ENCODE measurements at places on chromosomes 5 and 9. TPM values are rescaled to one million over a fixed set of nuclear protein-coding genes. Genes with fewer than 3 reads are reported as not detected.

Gene NUDCD2
- polyA plus RNA-seq = 7.7 TPM

Gene SYK
- polyA plus RNA-seq = 11.5 TPM

Gene SKP2
- polyA plus RNA-seq = 5.0 TPM

Gene SELENOP
- polyA plus RNA-seq = 44.5 TPM

Gene AMACR
- polyA plus RNA-seq = 6.8 TPM

Gene CCNG1
- polyA plus RNA-seq = 185 TPM

Gene SPINK7
- polyA plus RNA-seq = 1.6 TPM

Gene CDH12
- polyA plus RNA-seq = not detected

Gene PAEP
- polyA plus RNA-seq = not detected

Gene UBE2QL1
- 0.43 TPM for polyA plus RNA-seq

Gene PLCXD3
- 2.8 TPM for polyA plus RNA-seq

Gene CD14
- polyA plus RNA-seq = 115 TPM

Gene BHMT
- 0.05 TPM for polyA plus RNA-seq

Gene FBXL7
- polyA plus RNA-seq = 9.4 TPM

Gene TAF1L
- polyA plus RNA-seq = not detected

Gene GLRA1
- not detected for polyA plus RNA-seq

Gene IFNA6
- not detected for polyA plus RNA-seq

Gene DRD1
- 2.1 TPM for polyA plus RNA-seq

- DNase-seq = no peak
Observed at GRCh38 chr9:71025728-71026127, 95.7 kb downstream of the TRPM3 start.

- peak; percentile 77 for DNase-seq
Observed at GRCh38 chr9:91419222-91420191, 4.1 kb downstream of the NFIL3 start.

DNA sequence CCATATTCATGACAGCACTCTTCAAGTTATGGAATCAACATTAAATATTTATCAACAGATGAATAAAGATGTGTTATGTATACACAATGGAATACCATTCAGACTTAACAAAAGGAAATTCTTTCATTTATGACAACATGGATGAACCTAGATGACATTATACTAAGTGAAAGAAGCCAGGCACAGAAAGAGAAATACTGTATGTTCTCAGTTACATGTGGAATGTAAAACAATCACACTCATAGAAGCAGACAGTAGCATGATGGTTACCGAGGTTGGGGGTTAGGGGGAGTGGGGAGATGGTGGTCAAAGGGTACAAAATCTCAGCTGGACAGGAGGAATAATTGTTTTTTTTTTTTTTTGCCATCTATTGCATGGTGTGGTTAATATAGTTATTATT lies 431.9 kb downstream of the DMAC1 start:
- DNase-seq = no peak

DNA sequence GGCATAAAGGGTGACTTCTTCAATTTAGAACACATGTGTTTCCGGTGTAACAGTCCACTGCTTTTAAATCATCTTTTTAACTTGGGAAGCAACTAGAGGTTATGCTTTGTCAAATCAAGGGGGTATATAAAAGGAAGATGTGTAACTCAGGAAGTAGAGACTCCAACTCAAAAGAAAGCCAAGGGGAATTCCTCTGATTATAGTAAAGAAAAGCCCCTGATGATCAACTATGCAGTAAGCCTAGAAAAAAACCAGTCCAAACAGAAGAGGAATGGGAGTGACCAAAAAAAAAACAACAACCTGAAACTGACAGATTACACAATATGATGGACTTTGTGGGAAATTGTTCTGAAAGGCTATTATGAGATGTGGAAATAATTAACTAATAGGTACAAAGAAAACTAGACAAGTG lies 90.3 kb downstream of the AK8 start:
- DNase-seq = no peak

DNA sequence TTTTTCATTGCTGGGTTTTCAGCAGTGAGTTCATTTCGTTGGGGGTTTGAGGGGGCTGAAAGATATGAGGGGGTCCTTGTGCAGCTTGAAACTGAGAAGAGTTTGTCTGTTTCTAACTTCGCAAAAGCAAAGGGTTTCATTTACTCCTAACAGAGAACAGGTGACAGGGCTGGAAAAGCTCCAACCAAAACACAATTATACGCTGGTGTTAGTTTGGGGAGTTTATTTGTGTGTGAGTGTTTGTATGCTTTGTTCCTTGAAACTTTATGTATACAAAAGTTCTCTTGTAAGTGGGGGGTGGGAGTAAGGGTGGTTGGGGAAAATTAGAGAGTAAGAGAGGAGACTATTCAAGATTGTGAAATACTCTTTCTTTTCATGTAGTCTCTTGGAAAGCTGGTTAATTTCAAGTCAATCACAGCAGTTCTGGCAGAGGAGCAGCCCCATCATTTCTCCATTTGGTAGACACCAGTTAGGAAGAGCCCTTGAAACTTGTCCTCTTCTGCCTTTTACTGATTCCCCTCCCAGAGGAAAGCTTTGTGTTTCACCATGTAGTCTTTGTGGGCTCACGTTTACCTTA lies 881 bp downstream of the TNFAIP8 start:
- no peak for DNase-seq

- DNase-seq = no peak
Observed at GRCh38 chr5:168015506-168015905, 275.9 kb upstream of the WWC1 start.

- no peak for DNase-seq
Observed at GRCh38 chr9:13428766-13429165, 149.3 kb upstream of the MPDZ start.

GRCh38 chr5:148394587-148395019 lies 10.8 kb downstream of the FBXO38 start:
- no peak for DNase-seq

- no peak for DNase-seq
Observed at GRCh38 chr5:119279093-119279492, 76.7 kb upstream of the TNFAIP8 start.

DNA sequence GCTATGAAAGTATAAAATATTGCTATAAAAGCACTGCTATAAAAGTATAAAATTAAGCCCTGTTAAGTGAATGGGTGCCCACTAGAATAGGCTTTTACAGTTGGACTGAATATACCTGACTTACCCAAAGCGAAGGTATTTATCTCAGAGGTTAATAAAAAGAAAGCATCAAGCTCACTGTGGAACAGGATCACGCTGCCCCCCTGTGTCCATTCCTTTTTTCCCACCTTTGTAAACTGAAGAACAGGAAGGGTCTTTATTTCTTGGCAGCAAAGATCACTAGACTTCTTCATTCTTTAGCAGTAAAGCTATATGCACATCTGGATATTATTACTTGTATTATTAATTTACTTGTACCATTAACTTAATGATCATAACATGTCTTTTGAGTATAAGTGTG lies 22.1 kb upstream of the PLPP6 start:
- DNase-seq = no peak

GRCh38 chr5:6003040-6003825 lies 375.1 kb downstream of the MED10 start:
- no peak for DNase-seq

GRCh38 chr9:111035543-111036428 lies 2.5 kb downstream of the LPAR1 start:
- no peak for DNase-seq

- DNase-seq = no peak
Observed at GRCh38 chr5:139911425-139912120, 116.0 kb downstream of the PSD2 start.

- DNase-seq = no peak
Observed at GRCh38 chr5:40826489-40827187, 8.4 kb downstream of the RPL37 start.

- peak; percentile 91 for DNase-seq
Observed at GRCh38 chr9:128911529-128912035, 9.2 kb upstream of the PHYHD1 start.

DNA sequence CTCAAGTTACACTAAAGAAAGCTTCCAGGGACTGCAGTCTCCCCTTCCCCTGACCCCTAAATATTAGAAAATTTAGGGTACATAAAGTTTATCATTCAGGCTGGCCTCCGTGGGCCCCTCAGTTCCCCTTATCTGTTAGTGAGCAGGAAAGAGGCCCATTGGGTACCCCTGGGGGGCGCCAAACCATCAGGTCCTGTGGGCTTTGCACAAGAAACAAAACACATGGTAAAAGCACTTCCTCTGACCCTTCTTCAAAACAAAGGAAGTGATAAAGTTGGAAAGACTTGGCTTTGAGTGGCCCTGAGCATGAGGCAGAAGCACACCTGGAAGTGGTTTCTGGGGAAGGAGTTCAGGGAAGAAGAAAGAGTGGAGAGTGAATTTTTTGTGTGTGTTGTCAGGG lies 213.0 kb downstream of the SMARCA2 start:
- no peak for DNase-seq

DNA sequence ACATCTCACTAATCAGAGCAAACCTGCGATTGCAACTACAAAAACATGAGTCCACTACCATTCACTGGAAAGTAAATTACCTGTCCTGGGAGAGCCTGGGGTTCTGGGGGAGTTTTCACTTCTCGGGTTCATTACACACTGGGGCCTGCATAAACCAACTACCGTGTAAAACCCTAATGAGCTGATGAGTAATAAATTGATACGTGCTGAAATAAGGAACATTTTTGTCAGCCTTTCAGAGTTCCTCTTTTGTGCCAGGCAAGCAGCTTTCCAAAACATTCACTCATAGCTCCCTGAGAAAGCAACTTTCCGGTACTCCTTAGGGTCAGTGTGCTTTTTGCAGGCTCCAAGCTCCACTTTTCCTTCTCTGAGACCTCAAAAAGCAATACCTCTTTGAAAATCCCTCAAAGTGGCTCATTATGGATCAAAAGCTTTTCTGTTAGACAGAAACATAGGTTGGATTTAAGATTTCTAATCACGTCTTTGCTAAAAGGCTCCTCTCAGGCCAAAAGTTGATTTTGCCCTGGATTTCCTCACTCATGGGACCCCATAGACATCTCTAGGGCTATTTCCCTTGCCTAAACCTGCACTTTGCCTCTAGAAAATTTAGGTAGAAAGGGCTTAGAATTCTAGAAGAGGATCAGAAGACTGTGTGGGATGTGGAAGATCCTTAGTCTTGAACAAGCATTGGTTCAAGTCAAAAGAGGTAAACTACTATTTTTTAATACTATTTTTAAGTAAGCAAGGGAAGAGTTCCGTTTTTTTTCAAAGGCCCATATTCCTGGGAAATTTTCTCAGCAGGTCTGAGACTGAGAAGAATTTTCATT lies 74.8 kb downstream of the ST8SIA4 start:
- no peak for DNase-seq

GRCh38 chr5:166499447-166500240 lies 1791.8 kb upstream of the WWC1 start:
- no peak for DNase-seq

DNA sequence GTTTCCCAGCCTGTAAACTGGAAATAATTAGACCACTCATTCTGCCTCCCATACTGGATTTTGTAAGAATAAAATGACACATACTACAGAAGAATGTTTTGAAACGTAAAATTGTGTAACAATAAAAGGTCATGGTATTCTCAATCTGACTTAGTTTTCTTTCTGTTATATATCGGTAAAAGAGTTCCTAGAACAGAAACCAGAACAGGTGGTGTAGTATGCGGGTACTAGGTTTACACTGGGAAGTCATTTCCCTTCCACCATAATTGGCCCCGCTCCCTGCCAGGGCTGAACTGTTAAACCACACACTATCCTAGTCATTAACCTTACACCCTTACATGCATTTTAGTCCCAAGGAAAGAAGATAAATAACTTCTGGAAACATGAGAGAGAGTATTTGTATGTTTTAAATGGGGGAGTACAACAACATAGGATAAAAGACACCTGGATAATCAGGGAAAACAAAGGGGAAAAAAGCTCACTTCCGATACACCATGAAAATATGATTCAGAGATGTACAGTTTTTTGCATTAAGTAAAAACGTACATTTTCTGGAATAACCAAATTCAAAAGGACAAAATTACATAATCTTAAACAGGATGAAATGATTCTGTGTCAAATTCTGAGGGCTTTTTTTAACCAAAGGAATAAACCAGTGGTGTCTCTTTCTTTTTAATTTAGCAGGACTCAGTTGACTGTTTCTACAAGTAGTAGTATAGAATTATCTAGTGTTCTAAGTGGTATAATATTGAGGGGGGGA lies 199.7 kb downstream of the GLIS3 start:
- no peak for DNase-seq

DNA sequence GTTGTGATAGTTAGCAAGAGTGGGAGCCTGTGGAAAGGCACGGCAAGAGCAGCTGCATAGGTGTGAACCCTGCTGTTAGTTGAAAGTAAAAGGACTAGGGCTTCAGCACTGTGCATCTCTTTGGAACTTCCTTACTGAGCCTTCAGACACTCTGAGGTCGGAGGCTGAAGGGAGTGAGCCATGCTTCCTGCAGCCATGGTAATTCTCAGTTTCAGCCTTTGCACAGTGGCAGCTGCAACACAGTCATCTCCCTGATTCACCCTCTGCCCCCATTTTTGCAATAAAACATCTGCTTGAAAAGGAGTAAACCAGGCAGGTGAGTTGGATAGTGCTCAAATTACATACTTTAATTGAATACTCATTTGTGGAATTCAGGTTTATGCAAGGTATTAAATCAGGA lies 6.5 kb upstream of the TLE4 start:
- DNase-seq = no peak

DNA sequence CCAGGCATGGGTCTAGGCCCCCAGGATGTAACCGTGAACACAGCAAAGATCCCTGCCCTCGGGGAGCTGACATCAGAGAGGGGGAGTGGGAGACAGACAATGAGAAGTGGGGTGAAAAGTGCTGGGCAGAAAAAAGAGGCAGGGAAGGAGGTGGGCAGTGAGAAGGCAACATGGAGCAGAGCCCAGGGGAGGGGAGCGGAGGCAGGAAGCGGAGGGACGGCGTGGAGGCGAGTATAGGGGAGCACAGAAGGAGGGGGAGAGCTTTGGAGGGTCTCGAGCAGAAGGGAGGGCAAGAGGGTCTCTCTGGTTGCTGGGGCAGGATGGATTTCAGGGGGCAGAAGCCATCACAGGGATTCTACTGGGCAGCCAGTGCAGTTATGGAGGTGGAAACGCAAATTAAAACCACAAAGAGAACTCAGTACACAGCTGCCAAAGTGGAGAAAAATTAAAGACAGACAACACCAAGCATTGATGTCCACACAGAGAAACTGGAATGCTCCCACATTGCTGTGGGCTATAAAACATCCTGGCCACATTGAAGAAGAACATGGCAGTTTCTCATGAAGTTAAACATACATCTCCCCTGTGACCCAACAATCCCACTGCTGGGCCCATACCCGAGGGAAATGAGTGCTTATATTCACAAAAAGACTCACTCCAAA lies 21.1 kb upstream of the LAMC3 start:
- DNase-seq = no peak

GRCh38 chr9:4798281-4799032 lies 5.7 kb downstream of the RCL1 start:
- DNase-seq = no peak

Data from aorta (tissue), 5 donors.